ENCODE measurements at places on chromosomes 6 and 20. TPM values are rescaled to one million over a fixed set of nuclear protein-coding genes. Genes with fewer than 3 reads are reported as not detected.

The ADTRP gene
- 0.86 TPM for total RNA-seq

DNA sequence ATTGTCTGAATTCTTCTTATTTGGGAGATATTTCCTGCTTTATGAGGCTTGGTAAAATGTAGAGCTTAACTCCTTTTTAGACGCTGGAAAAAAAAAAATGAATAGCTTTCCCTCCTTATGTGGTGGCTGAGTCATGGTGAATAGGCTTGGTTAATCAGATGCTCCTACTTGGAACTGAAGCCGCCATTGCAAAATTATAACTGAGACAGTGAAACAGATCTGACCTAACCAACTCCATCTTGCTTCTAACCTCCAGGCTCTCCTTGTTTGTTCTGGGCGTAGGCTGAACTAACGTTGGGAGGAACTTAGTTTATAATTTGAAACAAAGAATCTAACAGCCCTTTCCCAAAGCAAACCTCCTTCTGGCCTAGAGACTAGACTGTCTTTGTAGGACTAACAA is 43.2 kb upstream of the PLCB4 start:
- no peak overlapping the region for H3K27ac ChIP-seq
- H3K27me3 ChIP-seq, result no peaks in the 10 kb centered on the region
- no peak for DNase-seq
- no peaks in the 10 kb centered on the region for H3K36me3 ChIP-seq

The NEURL2 gene
- total RNA-seq, result 0.96 TPM

The CDS2 gene
- 37.5 TPM for total RNA-seq
